NCI-H69 (cell line): ENCODE measurements at places on chromosomes 6 and 20.

- DNase-seq = no peak
Observed at GRCh38 chr6:132673376-132674094, 14.6 kb upstream of the TAAR1 start.

GRCh38 chr20:3786126-3786484, 435 bp downstream of the CENPB start:
- peak; percentile 75 for DNase-seq

DNA sequence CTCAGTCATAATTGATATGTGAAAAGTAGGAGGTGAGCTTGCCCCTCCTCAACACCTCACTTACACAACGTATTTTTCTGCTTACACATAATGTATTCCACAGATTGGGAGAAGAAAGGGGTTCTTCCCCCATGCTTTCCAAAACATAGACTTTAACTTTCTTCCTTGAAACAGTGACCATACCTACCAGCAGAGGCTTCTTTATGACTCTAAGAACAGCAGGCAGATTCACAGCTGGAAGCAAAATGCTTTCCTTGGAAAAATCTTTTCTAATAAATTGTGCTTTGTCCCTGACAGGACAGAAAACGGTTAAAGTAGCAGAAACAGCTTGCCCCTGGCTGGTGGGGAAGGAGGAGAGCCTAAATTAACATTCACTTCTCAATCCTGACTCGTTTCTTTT, 629.1 kb upstream of the IMPG1 start:
- no peak for DNase-seq

DNA sequence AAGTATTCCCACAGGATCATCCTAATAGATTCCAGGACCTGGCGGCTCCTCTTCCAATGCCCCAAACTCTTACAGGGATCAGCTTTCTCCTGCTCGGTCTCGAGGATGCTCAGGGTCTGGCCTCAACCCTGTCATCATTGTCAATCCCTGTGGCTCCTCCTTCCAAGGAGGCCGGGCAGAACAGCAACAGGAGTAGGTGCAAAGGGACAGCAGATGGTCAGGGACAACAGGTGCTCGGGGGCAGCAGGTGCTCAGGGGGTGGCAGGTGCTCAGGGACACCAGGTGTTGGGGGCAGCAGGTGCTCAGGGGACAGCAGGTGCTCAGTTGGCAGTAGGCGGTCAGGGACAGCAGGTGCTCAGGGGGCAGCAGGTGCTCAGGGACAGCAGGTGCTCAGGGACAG, 84.8 kb downstream of the TTLL2 start:
- DNase-seq = no peak

- no peak for DNase-seq
Observed at GRCh38 chr20:30892541-30893345, 364.7 kb upstream of the DEFB115 start.

GRCh38 chr6:121201105-121201504, 133.2 kb downstream of the TBC1D32 start:
- DNase-seq = no peak

DNA sequence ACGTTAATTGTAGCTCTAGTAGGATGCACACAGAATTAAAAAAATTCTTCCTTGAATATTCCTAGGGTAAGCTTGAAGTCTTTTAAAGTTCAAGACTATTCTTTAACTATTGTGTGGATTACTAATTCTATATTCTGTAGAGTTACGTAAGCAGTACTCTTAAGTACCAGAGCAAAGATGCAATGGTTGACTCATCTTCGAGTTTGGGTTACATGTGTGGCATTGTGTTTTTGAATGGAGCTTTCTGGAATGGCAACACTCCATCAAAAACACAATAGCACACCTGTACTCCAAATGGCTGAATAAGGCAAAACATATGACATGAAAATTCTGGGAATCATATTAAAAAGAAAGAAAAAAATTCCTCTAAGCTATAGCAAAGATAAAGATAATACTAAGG, 33.5 kb upstream of the CEP162 start:
- no peak for DNase-seq

GRCh38 chr6:139627091-139627490, 252.6 kb upstream of the CITED2 start:
- DNase-seq = no peak

GRCh38 chr6:19380293-19380692, 456.9 kb upstream of the ID4 start:
- peak; percentile 37 for DNase-seq

DNA sequence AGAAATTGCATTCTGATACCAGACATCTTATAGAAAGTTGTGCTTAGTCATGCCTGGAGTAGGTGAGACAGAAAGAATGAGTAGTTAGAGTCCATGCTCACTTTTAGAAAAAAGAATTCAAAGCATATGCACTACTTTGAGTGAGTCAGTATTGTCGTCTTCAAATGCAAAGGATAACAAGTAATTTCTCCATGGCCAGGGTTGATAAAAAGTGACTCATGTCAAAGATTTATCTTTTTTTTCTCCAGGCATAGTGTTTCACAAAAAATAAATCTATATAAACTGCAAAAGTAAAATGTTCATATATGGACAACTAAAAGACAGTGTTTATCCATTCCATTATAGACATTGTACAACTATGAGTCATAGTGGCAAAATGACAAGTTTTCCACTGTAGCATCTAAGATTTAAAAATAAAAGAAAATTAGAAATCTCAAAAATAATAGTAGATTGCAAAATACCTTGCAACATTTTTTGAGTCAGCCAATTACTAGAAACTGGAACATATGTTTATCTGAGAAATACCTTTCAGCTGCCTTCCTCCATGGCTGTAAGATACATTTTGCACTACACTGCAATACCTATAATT, 329.6 kb downstream of the GRIK2 start:
- peak; percentile 13 for DNase-seq

DNA sequence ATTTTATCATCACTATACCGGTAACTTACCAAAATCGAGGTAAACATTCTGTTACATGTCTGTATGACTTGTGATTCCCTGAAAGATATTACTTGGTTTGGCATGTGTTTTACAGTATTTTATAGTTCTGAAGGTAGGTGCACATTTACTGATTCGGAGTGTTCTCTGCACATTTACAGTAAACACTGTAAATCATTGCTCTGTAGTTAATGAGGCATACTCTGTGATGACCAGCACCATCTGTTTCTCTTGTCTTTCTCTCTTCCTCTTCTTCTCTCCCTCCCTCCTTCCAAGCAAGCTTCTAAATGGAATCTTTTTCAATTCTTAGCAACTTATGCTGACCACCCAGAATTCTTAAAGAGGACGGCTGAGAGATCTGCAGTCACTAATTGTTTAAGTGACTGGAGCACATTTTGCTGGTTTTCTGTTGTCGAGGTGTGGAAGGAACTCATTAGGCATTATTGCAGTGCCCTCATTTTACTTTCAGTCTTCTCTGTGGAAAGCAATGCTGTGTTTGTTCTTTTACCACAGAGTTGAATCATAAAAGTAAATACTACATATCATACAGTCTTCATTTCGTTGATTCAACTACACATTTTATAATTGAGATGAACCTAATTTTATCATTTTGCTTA, 126.5 kb downstream of the UTRN start:
- DNase-seq = peak; percentile 50

GRCh38 chr20:37541326-37541725, 13.7 kb upstream of the BLCAP start:
- no peak for DNase-seq

DNA sequence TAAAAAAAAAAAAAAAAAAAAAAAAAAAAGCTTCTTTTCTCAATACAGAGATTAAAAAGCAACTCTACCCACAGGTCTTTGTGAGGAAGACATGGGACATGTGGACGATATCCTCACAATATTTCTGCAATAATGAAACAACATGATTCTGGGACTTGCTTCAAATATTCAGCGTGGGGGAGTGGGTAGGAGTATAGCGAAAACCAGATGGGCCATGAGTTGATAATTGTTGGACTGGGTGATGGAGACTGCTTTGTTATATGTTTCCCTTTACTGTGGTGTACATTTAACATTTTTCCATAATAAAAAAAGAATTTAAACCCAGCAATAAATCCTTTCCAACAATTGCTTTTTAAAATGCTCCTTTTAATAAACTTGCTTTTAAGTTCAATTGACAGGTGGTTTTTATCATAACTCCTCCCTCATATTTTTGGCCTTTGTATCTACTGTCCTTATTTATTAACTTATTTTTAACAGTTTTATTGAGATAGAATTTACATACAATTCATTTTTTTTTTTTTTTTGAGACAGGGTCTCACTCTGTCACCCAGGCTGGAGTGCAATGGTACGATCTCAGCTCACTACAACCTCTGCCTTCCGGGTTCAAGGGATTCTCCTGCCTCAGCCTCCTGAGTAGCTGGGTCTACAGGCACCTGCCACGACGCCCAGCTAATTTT, 40.4 kb upstream of the ARFGEF2 start:
- no peak for DNase-seq

- peak; percentile 73 for DNase-seq
Observed at GRCh38 chr6:50821441-50822077, 2.9 kb downstream of the TFAP2B start.

GRCh38 chr6:32718879-32719278, 22.3 kb upstream of the HLA-DQA2 start:
- DNase-seq = no peak

DNA sequence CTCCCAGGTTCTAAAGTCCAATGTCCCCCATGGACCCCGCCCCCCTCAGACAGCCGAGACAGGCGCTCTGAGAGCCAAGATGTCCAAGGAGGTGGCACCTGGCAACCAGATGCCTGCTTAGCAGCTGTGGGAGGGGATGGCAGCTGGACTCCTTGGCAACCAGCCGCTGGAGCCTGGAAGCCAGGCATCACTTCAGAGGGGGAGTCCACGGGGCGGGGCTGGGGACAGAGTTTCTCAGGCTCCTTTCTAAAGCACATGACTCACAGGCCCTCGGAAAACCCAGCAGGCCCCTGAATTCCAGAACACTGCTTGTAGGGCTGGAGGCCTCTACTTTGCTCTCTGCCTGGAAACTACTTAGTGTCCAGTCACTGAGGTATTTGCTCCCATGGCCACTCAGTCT, 51.5 kb downstream of the PREX1 start:
- DNase-seq = peak; percentile 47

DNA sequence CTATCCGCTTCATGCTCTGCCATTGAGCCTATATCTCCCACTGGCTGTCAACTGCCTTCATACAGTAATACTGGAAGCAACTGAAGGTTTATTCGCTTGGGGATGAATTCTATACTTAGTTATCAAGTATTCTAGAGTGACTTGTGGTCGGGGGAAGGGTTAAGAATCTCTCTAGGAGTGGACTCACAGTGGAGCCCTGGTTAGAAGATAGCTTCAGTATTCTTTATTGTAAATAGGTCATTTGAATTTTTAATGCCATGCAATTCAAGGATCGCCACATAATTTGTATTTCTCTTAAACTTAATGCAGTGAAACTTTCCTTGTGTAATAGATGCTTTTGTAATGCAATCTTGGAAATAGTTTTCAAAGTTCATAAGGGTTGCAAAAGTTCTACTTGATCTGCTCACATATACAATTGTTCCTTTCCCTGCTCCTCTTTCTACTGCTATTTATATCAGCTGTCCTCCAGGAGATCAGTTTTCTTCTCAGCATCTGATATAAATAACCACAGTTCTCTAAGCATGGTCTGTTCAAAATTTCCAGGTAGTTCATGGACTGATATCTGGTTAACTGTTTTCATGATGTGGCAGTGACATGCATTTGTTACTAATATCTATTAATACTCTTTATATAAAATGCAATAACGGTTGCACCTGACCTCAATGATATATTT, 120.3 kb downstream of the KCNQ5 start:
- no peak for DNase-seq
